ENCODE measurements at places on chromosomes 16 and 17. TPM values are rescaled to one million over a fixed set of nuclear protein-coding genes. Genes with fewer than 3 reads are reported as not detected.

ICAM2 gene
- 8.4 TPM for total RNA-seq

- H3K27ac ChIP-seq: no peak overlapping the region
- no peaks in the 10 kb centered on the region for H3K27me3 ChIP-seq
- no peaks in the 10 kb centered on the region for H3K36me3 ChIP-seq
- peaks cover 6% of the 10 kb centered on the region for H3K4me1 ChIP-seq
Observed at GRCh38 chr16:10280262-10281170, 98.3 kb upstream of the GRIN2A start.

DNA sequence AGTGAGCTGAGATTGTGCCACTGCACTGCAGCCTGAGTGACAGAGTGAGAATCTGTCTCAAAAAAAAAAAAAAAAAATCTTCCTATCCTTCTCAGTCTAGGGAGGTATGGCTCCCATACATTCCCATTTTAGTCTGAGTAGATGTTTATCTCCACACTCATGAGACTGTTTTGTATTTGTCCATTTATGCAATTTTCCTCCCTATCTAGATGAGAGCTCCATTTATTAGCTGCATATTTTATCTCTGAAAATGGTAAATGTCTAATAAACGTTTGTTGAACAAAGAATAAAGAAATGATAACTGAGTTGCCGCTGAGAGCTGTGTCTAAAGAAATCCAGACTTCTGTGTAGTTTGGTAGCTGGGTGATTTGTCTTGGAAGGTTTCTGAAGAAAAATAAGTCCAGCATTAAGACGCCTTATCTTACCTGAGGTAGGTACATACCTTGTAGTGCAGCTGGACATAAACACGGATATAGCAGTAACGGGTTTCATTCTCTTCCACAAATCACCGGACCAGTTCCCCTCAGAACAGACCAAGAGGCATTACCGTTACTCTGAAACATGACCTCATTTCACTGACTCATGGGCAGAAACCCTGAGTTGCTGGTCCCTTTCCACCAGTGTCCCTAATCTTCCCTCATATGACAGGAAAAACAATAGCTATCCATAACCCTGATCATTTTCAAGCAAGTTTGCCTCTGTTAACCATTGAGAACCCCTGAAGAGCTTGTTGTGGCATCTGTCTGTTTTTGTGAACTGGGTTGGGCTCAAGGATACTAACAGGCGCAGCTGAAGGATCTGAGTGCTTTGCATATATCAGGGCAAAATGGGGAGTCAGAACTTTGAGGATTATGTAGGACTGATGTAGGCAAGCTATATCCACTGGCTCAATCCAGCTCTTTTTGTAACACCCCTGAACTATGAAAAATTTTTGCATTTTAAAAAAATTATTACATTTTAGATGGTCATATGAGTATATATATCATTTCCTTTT lies 177.4 kb upstream of the XYLT1 start:
- DNase-seq: no peak
- no peaks in the 10 kb centered on the region for H3K4me1 ChIP-seq
- no peaks in the 10 kb centered on the region for H3K27me3 ChIP-seq
- no peak overlapping the region for H3K4me3 ChIP-seq

GRCh38 chr16:87243478-87243877 lies 73.7 kb downstream of the C16orf95 start:
- no peak overlapping the region for H3K4me3 ChIP-seq
- peaks cover 8% of the 10 kb centered on the region for H3K4me1 ChIP-seq
- H3K27me3 ChIP-seq: peaks cover 4% of the 10 kb centered on the region
- no peaks in the 10 kb centered on the region for H3K36me3 ChIP-seq
- no peak overlapping the region for H3K27ac ChIP-seq

- H3K27me3 ChIP-seq: no peaks in the 10 kb centered on the region
- no peaks in the 10 kb centered on the region for H3K36me3 ChIP-seq
- no peak overlapping the region for H3K4me3 ChIP-seq
- DNase-seq: no peak
- no peak overlapping the region for H3K27ac ChIP-seq
- no peaks in the 10 kb centered on the region for H3K4me1 ChIP-seq
Observed at GRCh38 chr16:61540216-61540615, 496.0 kb downstream of the CDH8 start.
